ENCODE measurements at places on chromosomes 6 and 20.

DNA sequence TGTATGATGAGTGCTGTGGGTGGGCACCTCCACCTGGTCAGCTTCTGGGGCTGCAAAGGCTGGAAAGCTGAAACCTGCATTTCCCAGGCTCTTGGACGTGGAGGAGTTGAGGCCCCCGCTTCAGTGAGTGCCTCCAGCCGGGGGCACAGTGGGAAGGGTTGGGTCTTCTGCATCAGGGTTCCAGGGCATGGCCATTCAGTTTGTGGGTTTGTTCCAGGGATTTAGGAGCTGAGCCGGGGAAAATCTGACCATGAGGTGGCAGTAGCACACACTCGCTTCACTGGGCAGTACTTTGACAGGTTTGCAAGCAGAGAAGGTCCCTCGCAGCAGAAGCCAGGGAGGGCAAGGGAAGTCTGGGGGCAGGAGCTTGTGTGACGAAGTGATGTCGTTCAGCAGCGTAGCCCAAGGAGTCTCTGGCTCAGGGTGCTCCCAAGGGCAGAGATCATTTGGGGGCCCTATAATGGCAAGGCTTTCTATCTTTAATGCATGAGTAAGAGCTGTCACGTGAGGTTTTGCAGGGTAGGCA, 69.5 kb upstream of the SULF2 start:
- DNase-seq = no peak

DNA sequence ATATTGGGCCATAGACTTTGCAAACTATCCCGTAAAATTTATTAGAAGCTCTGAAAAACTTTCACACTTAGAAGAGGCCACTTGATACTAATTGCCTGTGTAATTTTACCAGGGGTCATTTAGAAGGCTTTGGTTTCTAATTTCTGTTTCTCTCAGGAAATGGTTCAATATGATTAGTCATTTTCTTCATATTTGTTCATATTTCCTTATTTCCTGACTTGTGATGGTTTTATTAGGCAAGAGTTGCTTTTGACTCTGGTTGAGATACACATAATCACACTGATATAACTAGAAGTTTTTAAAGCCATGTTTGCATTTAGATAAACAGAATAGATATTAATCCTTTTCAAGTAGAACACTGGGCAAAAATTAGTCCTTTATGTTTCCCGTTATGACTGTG, 11.8 kb upstream of the HBS1L start:
- DNase-seq = no peak

GRCh38 chr6:39209360-39209811, 19.9 kb downstream of the KCNK5 start:
- DNase-seq = no peak

DNA sequence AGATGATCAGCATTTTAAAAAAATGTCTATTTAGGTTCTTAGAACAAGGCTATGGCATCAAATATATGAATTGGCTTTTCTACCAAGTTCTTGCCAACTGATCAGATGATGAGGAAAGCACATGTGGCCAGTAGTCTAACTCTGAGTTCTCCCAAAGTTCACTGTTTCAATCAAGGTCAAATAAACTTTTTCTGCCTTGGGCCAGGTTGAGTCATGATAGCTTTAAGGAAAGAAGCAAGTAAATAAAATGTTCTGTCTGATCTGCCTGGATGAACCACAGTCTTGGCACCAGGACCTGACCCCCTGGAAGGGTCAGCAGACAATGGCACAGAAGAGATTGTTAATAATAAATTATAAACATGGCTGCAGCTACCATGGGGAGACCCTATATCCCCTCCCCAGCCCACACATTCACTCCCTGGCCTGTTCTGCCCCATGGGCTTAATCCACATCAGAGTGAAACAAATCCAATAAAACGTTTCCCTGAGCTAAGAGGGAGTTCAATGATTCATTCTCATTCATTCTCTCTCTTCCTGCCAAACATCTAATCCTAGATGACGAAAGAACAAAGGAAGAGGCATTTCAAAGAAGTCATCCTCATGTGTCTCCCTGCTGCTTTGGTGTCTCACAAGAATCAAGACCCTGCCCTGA, 661.6 kb downstream of the DHX35 start:
- DNase-seq = no peak

DNA sequence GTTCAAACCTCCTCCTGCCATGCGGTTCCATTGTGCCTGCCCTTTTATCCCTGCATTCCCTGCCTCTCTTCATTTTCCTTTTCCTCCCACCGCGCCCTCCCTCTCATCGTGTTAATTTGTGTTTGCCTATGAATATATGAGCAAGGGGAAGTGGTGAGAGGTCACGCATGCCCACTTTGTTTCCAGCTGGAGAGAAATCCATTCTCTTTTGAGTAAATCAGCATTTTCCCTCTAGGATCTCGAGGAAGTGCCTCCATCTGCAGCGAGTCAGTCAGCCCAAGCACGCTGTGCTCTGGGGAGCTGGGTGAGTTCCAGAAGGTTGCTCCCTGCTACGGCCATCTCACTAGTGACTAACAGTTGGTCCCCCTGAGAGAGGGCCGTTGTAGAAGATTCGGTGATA, 42.9 kb downstream of the CDH26 start:
- DNase-seq = no peak

DNA sequence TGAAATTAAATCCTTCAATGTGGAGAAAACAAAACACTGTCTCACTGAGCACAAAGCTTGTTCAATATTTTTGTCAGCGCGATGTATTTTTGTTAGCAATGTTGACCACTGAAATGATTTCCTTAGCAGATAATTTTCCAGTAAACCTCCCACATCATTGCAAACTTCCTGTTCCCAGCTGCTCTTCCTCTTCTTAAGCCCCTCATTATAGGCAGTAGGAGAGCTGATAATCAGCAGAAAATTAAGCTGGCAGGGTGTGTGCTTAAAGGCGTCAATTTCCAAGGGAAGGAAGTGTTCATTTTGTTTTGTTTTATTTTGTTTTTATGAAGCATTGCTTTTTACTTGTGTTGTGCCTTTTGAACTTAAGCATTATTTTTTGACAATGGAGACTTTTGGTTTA, 29.1 kb upstream of the TMEM14A start:
- DNase-seq = no peak

GRCh38 chr6:89482126-89482525, 49.2 kb downstream of the ANKRD6 start:
- no peak for DNase-seq

- DNase-seq = no peak
Observed at GRCh38 chr6:129235167-129236000, 352.4 kb downstream of the LAMA2 start.

DNA sequence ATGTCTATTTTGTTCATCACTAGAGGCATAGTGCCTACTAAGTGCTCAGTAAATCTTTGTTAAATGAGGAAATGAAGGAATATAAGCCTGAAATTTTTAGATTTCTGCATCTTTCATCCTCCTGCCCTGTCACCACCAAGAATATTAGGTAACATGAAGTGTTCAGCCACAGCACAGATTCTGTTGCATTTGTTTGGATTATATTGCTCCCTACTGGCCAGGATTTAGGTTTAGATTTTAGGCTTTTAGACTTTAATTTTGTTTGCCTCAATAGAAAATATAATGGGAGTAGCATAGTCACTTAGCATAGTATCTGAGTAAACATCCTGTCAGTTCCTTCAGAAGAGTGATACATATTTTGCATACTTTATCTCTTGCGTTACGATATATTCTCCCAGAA, 14.2 kb downstream of the FARS2 start:
- DNase-seq = no peak

GRCh38 chr6:130743175-130743574, 84.0 kb upstream of the SMLR1 start:
- no peak for DNase-seq

DNA sequence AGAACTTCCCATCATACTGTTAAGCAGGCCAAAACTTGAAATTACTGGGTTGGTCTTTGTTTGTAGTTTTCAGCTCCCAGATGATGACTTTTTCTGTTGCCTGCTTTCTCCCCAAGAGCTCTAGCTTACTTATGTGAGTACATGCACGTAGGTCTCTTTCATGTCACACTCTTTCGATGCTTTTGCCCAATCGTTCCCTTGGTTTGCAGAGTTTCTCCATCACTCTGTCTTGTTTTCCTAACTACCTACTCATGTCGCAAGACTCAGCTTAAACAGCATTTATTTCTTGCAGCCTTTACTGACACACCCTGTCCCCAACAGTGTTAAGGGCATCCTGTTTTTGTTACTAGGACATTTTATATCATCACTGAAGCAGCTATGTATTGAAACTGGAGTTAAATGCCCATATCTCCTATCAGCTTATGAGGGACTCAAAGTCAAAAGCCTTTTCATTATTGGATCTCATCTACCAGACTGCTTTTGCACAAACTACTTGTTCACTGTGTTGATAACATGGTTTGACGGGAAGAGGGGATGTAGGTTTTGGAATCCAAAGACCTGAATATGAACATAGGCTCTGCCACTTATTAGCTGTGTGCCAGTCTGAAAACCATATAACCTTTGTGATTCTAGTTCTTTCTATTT, 2.9 kb downstream of the ARG1 start:
- DNase-seq = no peak

- DNase-seq = no peak
Observed at GRCh38 chr6:130761286-130761685, 65.9 kb upstream of the SMLR1 start.

DNA sequence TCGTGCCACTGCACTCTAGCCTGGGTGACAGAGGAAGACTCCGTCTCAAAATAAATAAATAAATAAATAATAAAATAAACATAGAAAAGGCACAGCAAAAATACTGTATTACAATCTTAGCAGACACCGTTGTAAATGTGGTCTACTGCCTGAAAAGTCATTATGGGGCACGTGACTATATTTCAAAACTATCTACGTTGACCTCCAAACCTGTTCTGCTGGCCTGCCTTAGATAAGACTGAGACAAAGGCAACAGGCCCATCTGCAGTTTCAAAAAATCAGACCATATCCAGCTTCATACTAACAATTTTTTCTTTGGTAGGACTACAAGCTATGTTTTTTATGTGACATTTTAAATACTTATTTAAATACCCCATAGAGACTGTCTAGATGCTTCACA, 59.1 kb downstream of the AGPAT4 start:
- no peak for DNase-seq

DNA sequence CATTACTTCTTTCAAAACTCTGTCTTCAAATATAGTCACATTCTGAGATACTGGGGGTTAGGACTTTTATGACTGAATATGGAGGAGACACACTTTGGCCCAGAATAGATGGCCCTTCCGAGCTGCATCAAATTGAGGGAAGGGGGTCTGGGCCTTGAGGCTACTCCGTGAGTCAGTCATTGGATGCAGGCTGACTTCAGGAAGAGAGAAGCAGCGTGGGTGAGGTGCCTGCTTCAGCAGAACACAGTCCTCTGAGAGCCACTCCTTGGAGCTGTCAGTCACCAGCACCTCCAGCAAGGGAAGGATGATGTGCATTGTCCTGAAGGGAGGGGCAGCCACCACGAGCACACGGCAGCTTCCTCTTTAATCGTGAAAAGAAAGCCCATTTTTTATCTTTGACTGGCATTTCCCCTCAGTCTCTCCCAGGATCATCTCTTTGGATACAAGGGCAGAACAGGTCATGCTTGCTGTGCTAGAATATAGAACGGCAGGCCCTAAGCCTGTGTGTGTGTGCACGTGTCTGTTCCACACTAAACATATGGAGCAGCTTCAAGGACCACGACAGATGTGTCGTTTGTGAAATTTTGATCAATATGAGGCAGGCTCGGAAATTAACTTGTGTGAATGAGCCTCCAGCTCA, 721.6 kb downstream of the KIF16B start:
- DNase-seq = no peak

DNA sequence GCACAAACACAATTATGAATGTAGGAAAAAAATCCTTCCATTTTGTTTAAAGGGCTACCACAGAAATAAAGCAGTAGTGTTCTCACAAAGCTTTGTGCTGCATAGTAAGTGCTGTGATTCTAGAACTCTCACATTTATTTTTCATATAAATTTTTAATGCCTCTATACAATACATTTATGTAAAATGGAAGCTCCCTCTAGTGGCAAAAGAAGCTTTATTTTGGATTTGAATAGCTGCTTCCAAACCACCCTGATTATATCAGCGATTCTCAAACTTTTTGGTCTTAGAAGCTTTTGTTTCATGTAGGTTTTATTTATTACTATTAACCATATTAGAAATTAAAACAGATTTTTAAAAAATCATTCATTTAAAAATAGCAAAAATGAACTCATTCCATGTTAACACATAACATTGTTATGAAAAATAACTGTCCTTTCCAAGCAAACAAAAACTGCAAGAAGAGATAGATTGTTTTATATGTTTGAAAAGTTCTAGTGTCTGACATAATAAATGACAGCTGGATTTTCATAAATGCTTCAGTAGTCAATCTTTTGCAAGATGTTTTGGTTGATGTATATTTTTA, 38.4 kb downstream of the HS3ST5 start:
- DNase-seq = no peak

GRCh38 chr6:163985710-163986109, 571.2 kb downstream of the QKI start:
- DNase-seq = no peak

- DNase-seq = no peak
Observed at GRCh38 chr6:163383912-163384311, 30.6 kb upstream of the QKI start.

GRCh38 chr20:64080013-64080812, at the start of gene OPRL1:
TSS of gene OPRL1 (plus strand) at chr20:64080082. CDS start at chr20:64092721, 12,639 bp downstream.
- DNase-seq = no peak

GRCh38 chr6:143575901-143576426, 64.4 kb upstream of the FUCA2 start:
- peak; percentile 25 for DNase-seq

DNA sequence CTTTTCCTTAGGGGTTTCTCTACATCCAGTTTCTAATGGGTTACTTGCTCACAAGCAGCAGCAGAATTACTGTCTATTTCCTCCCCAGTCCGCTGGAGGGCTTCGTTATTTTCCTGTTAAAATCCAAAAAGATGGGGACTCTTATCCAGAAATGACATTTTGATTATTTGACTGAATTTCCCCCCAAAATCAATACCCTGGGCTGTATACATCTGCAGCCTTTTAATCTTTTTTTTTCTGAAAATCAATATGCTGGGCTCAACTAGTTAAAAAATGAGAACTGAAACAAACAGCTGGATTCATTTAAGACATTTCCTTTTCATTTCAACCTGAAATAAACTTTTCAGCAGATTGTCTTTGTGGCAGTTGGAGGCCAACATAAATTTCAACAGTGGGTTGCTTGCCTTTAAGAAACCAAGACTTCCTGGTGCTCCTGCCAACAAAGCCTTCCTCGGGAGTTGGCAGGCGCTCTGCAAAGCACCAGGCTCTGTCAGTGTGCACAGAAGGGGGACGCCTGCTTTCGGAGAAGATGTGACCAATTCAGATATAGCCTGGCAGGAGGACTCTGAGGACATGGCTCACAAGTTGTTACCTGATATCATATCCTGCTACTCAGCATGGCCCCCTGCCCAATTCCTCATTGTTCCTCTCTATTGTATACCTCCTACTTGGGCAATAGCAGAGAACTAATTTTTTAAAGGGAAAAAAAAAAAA, 204.7 kb upstream of the ARG1 start:
- no peak for DNase-seq

DNA sequence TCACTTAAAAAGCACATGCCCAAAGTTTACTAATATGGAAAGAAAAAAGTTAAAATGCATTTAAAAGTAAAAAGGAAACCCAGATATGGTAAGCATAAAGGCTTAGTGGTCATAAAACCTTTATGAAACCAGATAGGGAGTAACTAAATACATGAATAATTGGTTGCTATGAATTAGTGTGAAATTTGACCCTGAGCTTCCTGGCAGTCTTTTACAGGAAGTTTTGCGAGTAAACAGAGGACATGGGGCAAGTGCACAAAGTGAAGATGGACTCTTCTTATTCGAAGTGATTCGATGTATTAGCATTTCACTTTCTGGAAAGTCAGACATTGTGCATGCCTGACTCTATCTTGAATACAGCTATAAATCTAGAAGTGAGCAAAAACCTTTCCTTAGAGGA, 90.9 kb upstream of the MLIP start:
- no peak for DNase-seq

GRCh38 chr20:59560588-59561227, 43.6 kb upstream of the PHACTR3 start:
- DNase-seq = no peak

Measured in GM04503 (cell line).